ENCODE measurements at places on chromosomes 1 and 21.
A peak's percentile ranks its signal among the peaks of the same experiment; 100 is the strongest.

- DNase-seq, result no peak
These were observed 9.9 kb downstream of the F5 start for GRCh38 chr1:169576241-169576934.

GRCh38 chr1:41485605-41486004 is 1.1 kb upstream of the EDN2 start:
- DNase-seq, result peak; percentile 58

- DNase-seq, result no peak
These were observed 288.9 kb downstream of the TM2D1 start for GRCh38 chr1:61436016-61436415.

DNA sequence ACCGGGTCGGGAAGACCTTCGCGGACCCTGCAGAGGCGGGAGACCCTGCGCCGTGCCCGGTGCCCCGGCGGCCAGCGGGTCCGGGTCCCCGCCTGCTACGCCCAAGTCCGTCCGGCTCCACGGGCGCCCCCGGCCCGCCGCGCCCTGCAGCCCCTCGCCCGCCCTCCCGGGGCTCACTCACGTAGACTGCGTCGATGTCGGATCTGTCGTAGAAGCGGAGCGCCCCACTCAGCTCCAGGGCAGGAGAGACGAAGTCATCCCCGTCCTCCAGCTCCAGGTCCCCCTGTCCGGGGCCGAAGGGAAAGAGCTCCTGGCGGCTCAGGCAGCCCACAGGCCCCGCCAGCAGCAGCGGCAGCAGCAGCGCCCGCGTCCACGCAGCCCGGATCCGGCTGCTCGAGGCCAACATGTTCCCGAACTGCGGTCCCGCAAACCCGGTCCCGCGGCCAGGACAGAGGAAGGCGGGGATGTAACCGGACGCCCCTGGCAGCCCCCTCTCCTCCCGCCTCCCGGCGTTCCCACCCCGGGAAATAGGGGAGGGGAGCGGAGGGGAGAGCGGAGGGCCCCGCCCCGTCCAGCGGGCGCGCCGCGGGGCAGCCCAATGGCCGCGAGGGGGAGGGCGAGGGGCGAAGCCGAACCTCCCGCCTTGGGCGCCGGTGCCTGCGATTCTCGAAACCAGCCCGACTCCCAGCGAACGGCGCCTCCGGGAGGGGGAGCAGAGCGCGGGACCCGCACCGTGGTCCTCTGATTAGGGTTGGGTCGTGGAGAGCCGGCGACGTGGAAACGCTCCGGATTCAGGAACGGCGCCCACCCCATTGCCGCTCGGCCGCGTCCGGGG is at the start of gene NID1:
Gene NID1, minus strand, starts transcription at position 417 of the 835 bp plus-strand sequence. Its CDS starts 11 bp downstream, at position 406.
- no peak for DNase-seq

- no peak for DNase-seq
These were observed 17.2 kb downstream of the ROR1 start for GRCh38 chr1:63790989-63791388.

GRCh38 chr1:51622455-51622913 is 5.6 kb downstream of the OSBPL9 start:
- DNase-seq, result peak; percentile 16

GRCh38 chr21:42459546-42460215 is 36.3 kb downstream of the RSPH1 start:
- DNase-seq, result no peak

GRCh38 chr21:44527156-44527982 is 12.6 kb downstream of the KRTAP10-1 start:
- DNase-seq, result no peak

DNA sequence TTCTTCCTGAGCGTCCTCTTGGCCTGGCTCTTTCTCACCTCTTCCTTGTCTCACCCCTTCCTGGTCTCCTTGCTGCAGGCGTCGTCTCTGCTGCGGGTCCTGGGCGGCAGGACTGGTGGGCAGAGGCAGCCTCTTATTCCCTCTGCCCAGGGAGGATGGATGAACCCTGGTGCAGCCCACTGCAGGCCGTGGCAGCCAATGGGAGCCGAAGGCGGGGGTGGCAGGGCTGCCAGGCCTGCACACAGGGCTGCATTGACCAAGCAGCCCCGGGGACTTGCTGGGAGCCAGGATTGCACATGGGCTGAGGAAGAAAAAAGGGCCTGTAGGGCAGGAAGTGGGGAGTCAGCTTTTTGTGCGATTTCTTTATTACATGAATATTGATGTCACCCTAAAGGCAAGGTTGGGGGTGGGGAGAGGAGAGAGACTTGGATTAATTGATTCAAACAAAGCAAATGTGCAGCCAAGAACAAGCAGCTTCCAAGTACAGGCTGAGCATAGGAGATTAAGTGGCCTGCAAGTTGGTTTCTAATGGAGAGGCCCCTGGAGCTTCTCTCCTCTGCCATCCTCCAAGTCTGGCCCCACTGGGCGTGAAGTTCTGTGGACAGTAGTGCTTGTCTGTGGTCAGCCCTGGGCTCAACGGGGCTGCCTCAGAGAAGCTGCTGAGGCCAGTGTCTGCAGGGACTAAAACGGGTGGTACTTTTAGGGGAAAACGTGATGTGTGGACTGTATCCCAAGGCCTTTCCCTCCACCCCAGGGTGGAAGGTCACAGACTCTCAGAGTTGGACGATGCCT is at the start of gene S100B:
Gene S100B, minus strand, starts transcription at position 108 of the 792 bp plus-strand sequence. CDS start 2,667 bp downstream, outside the sequence.
- no peak for DNase-seq

GRCh38 chr1:173429471-173430402 is 47.4 kb upstream of the PRDX6 start:
- DNase-seq, result peak; percentile 23

GRCh38 chr21:42009018-42009830 is 936 bp downstream of the ZBTB21 start:
- DNase-seq, result no peak

DNA sequence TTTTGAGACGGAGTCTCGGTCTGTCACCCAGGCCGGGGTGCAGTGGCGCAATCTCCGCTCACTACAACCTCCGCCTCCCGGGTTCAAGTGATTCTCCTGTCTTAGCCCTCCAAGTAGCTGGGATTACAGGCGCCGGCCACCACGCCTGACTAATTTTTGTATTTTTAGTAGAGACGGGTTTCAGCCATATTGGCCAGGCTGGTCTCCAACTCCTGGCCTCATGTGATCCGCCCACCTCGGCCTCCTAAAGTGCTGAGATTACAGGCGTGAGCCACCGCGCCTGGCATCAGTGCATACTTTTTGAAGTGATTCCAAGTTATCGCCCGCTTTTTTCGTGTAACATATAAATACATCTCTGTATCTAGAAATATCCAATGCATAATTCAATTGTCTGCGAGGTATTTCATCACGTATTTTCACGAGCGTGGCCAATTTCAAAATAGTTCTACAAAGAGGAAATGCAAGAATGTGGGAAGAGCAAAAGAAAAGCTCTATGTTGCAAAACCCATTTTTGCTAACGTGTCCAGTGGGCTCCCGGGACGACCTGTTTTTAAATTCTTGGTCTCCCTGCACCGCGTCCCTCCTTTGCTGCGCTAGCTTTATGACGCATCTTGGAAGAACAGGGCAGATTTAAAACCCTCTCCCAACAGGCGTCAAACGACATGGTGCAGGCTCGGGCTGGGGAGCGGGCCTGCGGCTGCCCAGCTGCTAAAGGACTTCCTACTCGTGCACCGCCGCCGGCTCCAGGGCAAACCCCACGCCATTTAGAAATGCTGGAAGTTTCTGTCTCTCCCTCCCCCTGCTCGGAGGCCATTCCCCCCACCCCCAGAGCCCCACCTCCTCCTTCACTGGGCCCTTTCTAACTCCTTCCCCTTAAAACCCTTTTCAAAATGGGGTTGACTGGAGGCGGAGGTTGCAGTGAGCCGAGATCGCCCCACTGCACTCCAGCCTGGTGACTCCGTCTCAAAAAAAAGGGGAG is 923 bp upstream of the IFNGR2 start:
- DNase-seq, result no peak

GRCh38 chr1:66160719-66161118 is 368.0 kb downstream of the PDE4B start:
- no peak for DNase-seq

- DNase-seq, result peak; percentile 93
These were observed 9.6 kb upstream of the ADORA1 start for GRCh38 chr1:203117611-203118575.

DNA sequence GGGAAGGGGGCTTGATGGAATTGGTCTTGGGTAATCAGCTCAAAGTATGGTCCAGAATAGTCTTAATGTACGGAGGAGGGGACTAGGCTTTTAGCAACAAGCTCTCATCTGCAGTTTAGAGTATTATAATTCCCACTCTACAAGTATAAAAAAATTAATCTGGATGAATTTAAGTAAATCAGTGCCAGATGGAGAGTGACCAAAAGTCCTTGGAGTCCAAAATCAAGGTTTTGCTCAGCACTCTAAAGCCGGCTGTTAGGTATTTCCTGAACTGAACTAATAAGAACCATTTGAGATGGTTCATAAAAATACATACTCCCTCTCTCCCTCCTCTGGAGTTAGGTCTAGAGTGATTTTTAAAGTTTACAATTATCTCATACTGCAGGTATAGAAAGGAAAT is 23.7 kb downstream of the GLUL start:
- DNase-seq, result no peak

DNA sequence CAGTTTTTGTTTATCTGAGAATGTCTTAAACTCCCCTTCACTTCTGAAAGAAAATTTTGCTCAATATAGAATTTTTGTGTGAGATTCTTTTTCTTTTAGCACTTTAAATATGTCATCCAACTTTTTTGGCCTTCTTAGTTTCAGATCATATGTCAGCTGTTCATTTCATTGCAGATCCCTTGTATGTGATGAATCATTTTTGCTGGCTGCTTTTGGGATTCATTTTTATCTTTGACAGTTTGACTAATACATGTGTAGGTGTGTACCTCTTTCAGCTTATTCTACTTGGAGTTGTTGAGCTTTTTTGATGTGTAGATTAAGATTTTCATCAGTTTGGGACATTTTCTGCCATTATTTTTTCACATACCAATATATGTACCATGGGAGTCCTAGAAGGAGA is 156.8 kb downstream of the FASLG start:
- DNase-seq, result no peak

- DNase-seq, result no peak
These were observed 23.5 kb downstream of the CASP9 start for GRCh38 chr1:15500184-15501178.

- no peak for DNase-seq
These were observed 346.9 kb downstream of the PBX1 start for GRCh38 chr1:164905869-164906268.

GRCh38 chr1:235068158-235069121 is 60.2 kb downstream of the TOMM20 start:
- DNase-seq, result no peak

DNA sequence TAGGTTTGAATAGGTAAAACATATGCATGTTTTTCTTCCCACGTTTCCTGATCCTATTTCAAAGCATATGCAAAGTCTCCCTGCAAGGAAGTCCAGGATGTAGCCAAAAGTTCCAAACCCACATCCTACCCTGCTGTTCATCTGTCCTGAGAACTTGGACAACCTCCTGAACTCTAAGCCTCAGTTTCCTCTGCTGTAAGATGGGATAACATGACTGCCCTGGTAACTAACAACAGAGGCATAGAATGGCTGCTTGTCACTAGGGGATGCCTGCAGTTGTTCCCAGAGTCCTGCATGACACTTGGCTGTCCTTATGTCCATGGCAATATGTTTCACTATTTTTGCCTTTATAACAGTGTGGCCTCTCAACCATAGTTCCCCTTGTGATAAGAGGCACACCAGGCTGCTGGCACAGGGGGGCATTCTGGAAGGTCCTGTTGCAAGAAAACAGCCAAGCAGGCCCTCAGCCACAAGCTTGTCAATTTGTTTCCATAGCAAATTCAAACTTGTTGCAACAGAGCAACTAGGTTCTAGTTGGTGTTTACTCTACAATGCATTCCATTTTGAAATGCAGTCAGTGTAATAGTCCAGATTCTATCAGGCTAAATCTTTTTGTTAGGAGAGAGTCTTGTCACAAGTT is 1.5 kb upstream of the HDGF start:
- no peak for DNase-seq
